ENCODE measurements at places on chromosomes 16 and 17.
A peak's percentile ranks its signal among the peaks of the same experiment; 100 is the strongest.

DNA sequence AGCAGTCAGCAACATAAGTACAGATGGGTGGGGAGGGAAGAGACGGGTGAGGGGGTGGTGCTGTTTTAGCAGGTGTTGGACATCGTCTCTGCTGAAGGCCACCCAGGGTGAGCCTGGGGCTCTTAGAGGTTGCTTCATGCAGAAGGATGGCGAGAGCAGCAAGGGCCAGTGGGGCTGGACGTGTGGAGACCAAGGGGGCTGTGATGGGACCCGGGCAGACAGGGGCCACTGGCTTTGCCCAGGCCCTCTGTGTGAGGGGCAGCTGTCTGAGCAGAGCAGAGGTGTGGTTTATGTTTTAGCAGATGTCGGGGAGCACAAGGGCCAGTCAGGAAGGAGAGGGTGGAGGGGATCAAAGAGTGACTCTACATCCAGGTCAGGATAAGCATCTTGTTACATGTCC, 4.8 kb downstream of the NARF start:
- no peak for DNase-seq

GRCh38 chr17:50877838-50878237, 11.7 kb upstream of the TOB1 start:
- no peak for DNase-seq

GRCh38 chr17:57498443-57498842, 242.1 kb downstream of the MSI2 start:
- no peak for DNase-seq

GRCh38 chr17:10035885-10036284, 130.8 kb upstream of the RCVRN start:
- no peak for DNase-seq

GRCh38 chr16:59733321-59733720, 999.2 kb upstream of the GOT2 start:
- DNase-seq: no peak

DNA sequence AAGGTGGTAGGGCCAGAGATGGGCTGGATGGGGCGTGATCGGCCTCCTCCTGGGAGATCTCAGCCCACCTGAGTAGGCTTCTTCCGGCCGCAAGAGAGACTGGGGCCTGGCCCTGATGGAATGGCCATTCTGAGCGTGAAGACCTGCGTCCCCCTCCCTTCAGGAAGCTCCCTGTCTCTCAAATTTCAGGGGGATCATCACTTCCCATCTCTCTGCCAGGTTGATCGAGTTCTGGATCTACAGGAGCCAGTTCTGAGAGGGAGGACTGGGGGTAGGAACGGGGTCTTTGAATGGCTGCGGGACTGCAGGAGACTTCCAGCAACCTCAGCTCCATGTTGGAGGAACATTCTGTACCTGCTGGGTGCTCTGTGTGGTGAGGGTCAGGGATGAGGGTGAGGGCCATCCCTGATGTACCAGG, 9.3 kb upstream of the GSDMA start:
- no peak for DNase-seq

- DNase-seq: no peak
These were observed 70.3 kb downstream of the CREBBP start for GRCh38 chr16:3810198-3810664.

DNA sequence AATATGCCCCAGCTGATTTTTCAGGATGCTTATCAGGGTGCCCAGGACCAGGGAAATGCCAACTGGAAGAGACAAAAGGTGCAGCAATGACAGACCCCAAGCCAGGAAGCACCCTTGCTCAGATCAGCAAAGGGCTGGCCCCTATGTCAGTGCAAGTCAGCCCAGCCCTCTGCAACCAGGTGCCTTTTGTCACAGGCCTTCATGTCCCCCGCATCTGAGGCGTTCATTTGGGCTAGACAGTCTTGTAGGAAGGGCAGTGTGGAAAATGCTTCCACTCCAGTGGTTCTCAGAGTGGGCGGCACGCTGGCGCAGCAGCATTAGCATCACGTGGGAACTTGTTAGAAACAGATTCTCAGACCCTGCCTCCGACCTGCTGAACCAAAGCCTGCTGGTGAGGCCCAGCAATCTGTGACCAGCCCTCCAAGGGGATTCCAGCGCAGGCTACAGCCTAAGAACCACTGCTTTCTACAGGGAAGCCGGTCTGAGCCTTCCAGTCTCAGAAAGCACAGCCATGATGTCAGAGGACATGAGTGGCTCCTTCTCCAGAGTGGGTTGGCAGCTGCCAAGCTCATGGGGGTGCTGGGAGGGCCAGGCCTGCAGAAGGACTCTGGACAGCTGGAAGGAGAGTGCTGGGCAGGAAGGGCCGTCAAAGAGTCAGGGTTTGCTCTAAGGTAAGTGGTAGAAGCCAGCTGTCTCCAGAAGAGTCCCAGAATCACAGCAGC, 13.1 kb downstream of the SLC47A2 start:
- no peak for DNase-seq

DNA sequence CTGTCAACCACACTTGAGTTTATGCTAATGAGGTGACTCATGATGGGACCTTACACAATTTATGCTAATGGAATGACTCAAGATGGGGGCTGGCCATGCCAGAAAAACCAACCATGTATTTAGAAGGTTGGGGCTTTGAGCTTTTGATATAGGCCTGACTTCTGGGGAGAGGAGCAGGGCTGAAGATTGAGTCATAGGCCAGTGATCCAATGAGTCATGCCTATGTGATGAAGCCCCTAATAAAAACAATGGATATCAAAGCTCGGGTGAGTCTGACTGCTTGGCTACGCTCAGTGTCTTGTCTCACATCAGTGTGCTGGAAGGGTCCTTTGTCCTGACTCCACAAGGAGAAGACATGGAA, 7.3 kb downstream of the MFSD6L start:
- no peak for DNase-seq

DNA sequence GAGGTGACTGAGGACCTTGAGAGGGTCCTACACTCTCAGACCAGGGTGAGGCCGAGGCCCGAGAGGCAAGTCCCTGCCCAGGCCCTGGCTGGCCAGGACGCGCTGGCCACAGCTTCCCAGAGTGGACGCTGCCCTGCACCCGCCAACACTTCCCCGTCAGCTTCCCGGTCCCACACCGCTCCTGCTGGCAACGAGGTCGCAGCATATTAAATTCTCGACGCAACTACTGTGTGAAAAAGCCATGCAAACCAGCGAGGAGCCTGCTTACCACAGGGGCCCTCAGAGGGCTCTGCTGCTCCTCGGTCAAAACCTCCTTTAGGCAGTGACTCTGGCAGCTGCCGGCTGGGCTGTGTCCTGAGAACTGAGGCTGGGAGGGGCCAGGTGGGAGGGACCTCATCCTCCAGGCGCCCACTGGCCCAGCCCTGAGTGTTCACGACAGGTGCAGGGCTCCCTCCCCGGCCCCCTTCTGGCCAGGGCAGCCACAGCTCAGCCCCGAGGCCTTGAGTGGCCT, 2.1 kb upstream of the TEX19 start:
- no peak for DNase-seq

GRCh38 chr17:58315750-58316149, 12.8 kb downstream of the TSPOAP1 start:
- no peak for DNase-seq

DNA sequence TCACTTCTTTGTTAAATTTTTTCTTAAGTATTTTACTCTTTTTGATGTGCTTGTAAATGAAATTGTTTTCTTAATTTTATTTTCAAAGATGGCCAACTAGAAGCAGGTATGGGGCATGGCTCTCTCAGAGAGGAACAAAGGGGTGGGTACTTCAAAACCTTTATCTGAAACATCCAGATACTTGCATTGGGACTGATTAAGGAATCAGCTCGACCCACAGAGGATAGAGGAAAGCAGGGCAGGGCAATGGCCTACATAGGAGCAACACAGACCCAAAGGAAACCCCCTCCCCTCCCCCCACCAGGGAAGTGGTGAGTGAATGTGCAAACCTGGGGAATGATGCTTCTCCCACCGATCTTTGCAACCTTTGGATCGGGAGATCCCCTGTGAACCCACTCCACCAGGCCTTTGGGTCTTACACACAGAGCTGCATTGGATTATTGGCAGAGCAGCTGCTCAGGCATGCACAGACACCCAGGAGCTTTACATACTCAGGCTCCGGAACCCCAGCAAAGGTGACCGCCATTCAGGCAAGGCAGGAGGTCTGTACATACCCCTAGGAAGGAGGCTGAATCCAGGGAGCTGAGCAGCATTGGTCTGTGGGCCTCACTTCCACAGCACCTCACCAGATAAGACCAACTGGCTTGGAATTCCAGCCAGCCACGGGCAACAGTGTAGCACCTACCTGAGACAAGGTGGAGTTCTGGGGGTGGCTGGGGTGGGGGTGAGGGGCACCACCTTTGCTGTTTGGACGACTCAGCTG, 3.0 kb upstream of the CCR7 start:
- DNase-seq: no peak

GRCh38 chr16:20673071-20673806, 24.2 kb downstream of the ACSM1 start:
- no peak for DNase-seq

- no peak for DNase-seq
These were observed 6.7 kb downstream of the GEMIN4 start for GRCh38 chr17:745406-745805.

DNA sequence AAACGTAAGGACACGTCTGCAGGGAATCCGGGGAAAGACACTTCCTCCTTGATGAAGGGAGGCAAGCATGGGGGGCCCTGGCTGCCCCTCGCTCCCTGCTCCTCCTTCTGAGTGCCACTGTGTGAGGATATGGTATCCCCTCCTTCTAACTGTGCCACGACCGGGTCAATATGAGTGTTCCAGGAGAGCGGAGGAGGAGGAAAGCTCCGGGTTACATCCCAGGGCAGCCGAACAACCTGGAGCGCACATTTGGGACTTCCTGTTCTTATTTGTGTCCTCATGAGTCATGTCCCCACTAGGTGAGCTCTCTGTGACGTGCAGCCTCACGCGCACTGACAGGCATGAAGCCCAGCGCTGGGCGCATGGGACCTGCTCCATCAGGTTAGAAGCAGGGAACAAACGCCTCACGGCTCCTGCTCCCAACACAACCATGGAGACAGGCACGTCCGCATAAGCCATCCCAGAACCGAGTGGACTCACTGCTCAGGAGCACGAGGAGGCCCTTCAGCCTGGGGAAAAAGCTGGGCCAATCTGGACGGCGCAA, 92.9 kb upstream of the DNAH17 start:
- no peak for DNase-seq

DNA sequence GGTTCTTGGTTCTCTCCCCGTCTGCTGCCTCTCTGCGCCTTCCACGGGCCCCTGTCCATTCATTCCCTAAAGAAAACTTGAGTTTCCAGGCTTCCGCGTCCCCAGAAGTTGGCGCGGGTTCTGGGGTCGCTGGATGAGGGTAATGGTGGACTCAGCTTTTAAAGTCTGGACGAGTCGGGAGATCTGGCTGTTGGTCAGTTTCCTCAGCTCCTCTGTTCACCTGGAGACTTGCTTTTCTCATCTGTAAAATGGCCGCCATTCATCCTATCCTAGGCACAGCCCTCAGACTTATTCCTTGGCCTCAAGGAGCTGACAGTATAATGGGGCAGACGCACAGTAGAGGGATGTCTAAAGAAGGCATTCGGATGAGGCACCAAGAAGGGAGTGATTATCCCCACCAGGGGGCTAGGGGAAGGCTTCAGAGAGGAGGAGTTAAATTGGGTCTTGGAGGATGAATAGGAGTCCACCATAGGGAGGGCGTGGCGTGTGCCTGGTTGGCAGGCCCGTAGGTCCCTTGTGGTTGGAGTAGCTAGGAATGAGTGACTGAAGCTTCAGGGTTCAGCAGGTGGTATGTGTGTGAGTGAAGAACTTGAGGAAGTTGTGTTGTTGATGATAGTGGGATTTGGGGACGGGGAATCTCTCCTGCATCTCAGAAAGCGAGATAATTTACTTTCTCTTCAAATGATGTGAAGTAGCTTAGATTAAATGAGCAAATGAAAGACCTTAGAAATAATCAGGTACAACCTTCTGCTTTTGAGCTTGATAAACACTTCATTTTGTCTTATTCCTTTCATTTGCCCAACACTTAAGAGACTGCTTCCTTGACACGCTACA, 652 bp downstream of the VPS35L start:
- DNase-seq: no peak

DNA sequence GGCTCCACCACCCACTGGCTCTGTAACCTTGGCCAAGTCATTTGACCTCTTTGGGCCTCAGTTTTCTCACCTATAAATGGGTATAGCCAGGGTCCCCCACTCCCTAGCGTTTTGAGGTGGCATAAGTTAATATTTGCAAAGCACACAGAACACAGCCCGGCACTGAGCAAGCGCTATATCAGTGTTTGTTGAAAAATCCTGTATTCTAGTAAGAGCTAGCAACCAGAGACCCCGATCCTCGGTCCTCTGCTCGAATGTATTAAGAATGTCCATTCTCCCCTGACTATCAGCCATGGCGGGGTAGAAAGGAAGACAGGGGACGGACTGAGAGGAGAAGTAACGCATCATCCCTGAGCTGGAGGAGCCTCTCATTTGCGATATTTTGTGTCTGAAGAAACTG, 131.2 kb downstream of the IRF8 start:
- no peak for DNase-seq

GRCh38 chr16:13756411-13757140, 163.4 kb upstream of the ERCC4 start:
- DNase-seq: no peak

DNA sequence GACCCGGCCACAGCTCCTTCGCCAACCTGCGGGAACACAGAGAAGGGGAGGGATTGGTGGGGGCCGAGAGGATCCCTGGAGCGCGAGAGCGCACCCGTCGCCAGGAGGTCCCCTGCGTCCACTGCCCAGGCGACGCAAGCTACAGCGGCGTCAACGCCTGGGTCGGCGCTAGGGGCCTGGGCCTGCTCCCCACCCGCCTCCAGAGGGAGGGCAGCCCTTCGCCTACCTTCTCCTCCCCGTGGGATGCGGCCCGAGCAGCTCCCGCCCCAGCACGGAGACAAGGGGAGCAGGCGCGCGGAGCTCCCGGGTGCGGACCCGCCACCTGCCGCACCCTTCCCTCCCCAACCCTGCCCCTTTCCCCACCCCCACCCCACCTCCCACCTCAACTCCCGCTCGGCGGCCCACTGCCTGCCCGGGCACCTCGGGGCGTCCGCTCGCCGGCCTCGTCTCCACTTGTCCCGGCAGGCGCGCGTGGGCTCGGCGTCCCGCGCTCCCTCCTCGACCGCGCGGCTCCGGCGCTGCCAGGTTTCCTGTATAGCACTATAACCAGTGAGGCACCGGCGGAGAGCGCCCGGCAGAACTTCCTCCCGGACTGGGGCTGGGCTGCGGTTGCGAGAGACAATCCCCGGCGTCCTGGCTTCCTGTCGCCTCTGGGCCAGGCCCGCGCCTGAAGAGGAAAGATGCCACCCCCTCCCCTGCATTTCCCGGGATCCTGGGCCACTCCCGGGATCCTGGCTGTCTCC, 119.1 kb upstream of the SMURF2 start:
- peak; percentile 22 for DNase-seq

GRCh38 chr17:74528491-74529199, 2.6 kb downstream of the CD300LB start:
- no peak for DNase-seq
